Activated CD4-positive, alpha-beta memory T cell treated with anti-CD3 and anti-CD28 coated beads, Interleukin-2, amount 10 ng/mL, durations not matched to agents 7 days and 5 days (primary cell): ENCODE measurements at places on chromosomes 13 and 19.
A peak's percentile ranks its signal among the peaks of the same experiment; 100 is the strongest.

DNA sequence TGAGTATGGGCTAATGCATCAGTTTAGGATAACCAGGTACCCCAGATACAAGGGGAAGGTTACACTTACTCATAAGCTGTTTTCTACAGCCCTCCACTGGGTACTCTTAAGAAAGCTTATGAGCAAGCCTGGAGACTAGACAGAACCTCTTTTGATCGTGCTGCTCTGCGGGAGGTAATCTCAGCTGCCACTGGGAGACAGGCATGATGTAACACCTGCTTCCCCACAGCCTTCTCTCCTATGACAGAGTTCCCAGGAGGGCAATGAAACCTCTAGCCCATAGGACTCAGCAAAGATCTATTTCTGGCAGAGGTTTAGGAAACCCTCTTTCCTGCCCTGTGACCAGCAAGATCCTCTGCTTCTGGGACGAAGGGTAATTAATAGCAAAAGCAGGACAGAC, 65.6 kb downstream of the WASF3 start:
- no peak for DNase-seq

- no peak for DNase-seq
Observed at GRCh38 chr19:34711890-34712289, 22.2 kb upstream of the ZNF181 start.

DNA sequence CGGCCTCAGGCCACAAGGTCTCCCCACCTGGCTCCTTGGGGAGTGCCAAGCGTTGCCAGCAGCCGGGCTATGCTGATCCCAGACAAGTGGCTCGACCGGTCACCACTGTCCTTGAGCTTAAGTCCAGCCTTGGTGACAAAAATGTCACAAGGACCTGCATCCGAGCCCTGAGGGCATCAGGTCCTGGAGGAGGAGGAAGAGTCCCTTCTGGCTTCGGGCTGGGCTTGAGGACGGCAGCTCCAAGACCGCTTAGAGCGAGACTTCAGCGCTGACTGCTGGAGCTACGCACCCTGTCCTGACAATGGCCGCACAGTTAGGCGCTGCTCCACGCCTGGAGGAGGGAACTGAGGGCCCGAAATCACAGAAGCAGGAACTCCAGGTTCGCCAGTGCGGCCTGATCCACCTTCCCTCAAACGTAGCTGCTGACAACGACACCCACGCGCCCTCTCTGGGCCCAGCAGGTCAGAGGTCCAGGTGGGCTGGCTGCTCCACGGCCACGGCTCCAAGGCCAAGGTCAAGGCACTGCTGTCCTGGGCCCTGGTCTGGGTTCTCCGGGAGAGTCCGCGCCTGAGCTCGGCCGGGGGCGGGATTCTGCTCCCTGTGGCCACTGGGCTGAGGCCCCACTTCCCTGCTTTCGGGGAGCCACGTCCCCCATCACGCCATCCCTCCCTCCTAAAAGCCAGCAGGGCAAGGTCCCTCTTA, 7.0 kb downstream of the SBNO2 start:
- no peak for DNase-seq

DNA sequence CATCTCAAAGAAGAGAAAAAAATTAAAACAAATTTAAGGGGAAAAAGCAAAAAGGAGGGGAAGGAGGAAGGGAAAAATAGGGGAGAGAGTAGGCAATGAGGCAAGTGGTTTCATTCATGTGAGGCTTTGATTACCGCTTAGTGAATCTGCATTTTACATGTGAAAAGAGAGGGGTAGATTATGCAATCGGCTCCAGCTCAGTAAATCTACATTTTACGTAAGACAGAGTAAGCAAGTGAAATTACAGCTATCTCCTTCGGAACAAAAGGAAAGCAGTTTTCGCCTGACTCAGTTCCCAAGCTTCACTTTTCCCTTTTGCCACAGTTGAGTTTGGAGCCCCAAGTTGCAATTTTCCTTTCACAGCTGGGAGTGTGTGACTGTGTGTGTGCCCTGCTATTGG, 16.0 kb upstream of the OLFM2 start:
- no peak for DNase-seq

- DNase-seq = peak; percentile 74
Observed at GRCh38 chr13:113758651-113759524, at the start of gene TMEM255B. TMEM255B (plus strand) TSS chr13:113759226; CDS start chr13:113759270, 44 bp downstream.
